ENCODE measurements at places on chromosomes 2 and 18. TPM values are rescaled to one million over a fixed set of nuclear protein-coding genes. Genes with fewer than 3 reads are reported as not detected.

DNA sequence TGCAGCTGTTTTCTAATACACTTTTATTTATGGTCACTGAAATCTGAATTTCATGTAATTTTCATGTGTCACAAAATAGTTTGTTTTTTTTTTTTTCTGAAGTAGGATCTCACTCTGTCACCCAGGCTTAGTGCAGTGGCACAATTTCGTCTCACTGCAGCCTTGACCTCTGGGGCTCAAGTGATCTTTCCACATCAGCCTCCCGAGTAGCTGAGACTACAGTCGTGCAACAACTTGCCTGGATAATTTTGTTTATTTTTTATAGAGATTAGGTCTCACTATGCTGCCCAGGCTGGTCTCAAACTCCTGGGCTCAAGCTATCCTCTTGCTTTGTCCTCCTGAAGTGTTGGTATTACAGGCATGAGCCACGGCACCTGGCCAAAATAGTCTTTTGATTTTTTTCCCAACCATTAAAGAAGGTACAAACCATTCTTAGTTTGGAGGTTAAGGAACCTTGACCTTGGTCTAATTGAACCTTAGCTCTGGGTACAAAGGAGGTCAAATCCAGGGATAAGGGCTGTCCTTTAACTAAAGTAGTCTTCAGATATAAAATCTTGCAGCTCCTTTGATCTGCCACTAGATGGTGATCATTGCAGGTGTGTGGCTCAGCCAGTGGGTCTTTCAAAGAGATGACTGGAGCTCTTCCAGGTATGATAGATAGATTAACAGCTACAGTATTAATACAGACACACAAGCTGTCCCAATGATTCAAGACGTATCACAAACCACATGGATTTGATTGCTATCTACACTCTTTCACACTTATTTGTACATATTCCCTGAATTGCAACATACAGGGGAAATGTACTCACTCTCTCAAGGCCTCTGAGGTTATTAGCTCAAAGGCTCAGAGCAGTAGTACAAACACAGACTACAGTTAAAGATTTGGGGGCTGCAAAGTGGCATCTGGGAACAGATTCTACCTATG lies 4.7 kb upstream of the KRCC1 start:
- H3K36me3 ChIP-seq = no peaks in the 10 kb centered on the region
- H3K27ac ChIP-seq = no peak overlapping the region
- H3K4me3 ChIP-seq = peak overlapping the region; percentile 47
- peaks cover 7% of the 10 kb centered on the region for H3K4me1 ChIP-seq
- no peaks in the 10 kb centered on the region for H3K27me3 ChIP-seq

DNA sequence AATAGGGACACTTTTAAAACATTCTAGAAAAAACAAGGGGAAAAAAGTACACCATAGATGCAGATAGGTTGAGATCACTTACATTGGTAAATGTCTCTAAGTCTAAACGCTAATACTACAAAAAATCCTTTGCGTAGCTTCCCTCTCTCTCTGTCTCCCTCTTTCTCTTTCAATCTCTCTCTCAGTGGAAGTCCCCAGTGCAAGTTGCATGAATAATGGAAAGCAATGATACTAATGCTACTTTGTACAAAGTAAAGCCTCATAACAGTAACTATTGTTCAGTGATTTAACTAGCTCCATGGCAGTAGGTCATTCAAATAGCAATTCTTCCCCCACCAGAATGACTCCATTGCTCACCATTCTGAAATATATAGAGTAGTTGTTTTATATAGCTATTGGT lies 12.8 kb downstream of the MEIS1 start:
- peak overlapping the region; percentile 60 for H3K4me3 ChIP-seq
- no peak for DNase-seq
- H3K27ac ChIP-seq = no peak overlapping the region
- H3K27me3 ChIP-seq = peaks cover 49% of the 10 kb centered on the region
- H3K4me1 ChIP-seq = peaks cover 50% of the 10 kb centered on the region

GRCh38 chr2:140178234-140178633 lies 1398.0 kb upstream of the NXPH2 start:
- DNase-seq = no peak
- no peaks in the 10 kb centered on the region for H3K27me3 ChIP-seq
- no peaks in the 10 kb centered on the region for H3K36me3 ChIP-seq

DNA sequence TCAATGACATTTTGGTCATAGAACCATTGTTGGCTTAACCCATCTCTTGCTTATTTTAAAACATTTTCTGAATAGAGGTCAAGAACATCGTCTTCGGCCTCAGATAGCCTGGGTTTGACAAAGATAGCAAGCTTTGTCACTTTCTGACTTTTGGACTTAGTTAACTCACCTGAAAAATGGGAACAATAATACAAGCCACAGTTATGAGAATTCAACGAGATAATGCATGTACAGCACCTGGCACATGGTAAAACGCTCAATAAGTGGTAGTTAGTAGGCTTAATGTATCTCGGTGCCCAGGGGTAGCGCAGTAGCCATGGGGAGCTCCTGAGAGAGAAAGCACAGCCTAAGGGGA lies 446 bp upstream of the COPS7B start:
- no peaks in the 10 kb centered on the region for H3K27me3 ChIP-seq
- H3K4me1 ChIP-seq = peaks cover 46% of the 10 kb centered on the region
- H3K4me3 ChIP-seq = peak overlapping the region; percentile 91
- DNase-seq = no peak
- H3K27ac ChIP-seq = peak overlapping the region; percentile 98

DNA sequence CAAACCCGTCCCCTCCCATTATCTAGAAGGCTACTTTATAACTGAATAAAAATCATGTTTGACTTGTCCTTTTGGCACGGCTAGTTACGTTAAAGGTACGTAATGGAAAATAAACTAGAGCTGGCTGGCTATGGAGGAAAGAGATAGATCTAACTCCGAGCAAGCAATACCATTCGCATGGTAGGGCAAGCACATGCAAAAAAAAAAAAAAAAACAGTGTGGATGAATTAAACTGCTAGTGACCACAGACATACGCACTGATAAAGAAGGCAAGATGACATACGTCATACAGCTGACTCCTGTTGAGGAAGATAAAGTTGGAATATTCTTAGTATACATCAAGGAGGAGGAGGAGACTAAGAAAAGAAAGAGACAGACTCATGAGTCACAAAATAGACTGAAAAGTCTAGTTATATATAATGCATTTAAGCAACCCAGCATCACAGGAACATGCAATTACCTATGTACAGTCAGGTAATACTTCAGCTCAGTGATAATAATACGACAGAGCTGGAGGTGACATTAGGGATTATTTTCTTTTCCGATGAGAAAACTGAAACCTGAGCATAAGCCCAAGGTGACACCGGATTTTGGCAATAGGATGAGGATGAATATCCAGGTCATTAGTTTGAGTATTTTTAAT lies 37.9 kb upstream of the NARS1 start:
- peaks cover 2% of the 10 kb centered on the region for H3K4me1 ChIP-seq
- no peak overlapping the region for H3K27ac ChIP-seq
- H3K36me3 ChIP-seq = peaks cover 11% of the 10 kb centered on the region
- H3K4me3 ChIP-seq = no peak overlapping the region

GRCh38 chr18:57727952-57728807 lies 74.9 kb downstream of the ATP8B1 start:
- peak overlapping the region; percentile 64 for H3K27ac ChIP-seq
- peaks cover 9% of the 10 kb centered on the region for H3K36me3 ChIP-seq
- DNase-seq = no peak
- H3K27me3 ChIP-seq = no peaks in the 10 kb centered on the region
- H3K4me3 ChIP-seq = no peak overlapping the region
- H3K4me1 ChIP-seq = peaks cover 9% of the 10 kb centered on the region

GRCh38 chr18:10120622-10121021 lies 206.8 kb downstream of the VAPA start:
- no peaks in the 10 kb centered on the region for H3K36me3 ChIP-seq
- no peak overlapping the region for H3K4me3 ChIP-seq
- peaks cover 21% of the 10 kb centered on the region for H3K4me1 ChIP-seq
- H3K27ac ChIP-seq = no peak overlapping the region
- DNase-seq = no peak

DNA sequence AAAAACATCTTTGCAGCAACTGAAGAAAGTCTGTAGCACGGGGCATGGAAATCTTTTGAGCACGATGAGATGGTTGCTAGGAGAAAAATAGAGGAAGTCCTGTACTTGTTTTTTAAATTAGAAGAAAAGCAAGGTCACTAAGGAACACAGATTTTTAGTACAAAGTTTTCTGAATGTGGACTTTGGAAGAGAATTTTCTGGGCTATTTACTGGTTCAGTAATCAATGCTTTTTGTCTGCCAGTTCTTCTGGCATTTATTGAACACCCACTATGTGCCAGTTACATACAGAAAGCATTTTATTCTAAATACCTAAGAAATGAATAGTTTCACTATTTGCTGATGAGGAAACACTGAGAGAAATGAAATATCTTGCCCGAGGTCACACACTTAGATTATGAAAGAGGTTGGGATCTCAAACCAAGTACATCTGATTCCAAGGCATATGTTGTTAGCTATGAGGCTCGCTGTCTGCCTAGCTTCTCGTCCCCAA lies 15.6 kb upstream of the MAP3K20 start:
- no peak overlapping the region for H3K27ac ChIP-seq
- no peak for DNase-seq
- H3K4me1 ChIP-seq = no peaks in the 10 kb centered on the region
- no peaks in the 10 kb centered on the region for H3K36me3 ChIP-seq
- H3K4me3 ChIP-seq = no peak overlapping the region
- H3K27me3 ChIP-seq = no peaks in the 10 kb centered on the region

DNA sequence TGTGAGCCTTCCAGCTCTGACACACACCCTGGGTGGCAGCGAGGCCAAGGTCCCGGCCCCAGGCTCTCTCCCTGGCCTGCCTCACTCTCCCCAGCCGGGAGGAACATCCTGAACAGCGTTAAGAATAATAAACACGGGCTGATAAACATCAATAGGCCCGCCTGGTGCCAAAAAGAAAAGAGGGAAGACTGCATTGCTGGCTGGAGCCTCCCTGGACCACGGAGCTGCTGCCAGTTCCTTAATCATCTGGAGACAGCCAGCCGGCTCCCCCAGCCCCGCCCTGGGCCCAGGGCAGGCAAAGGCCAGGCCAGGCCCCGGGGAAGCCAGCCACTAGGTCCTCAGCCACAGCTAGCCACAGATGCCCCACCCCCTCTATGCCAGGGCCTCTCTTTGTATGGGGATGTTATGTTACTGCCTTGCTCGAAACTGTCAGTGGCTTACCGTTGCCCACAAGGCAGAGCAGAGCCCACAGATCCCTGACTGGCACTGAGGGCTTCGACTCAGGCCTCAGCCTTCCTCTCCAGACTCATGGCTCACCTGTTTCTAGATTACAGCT lies 293.7 kb downstream of the DYSF start:
- peaks cover 32% of the 10 kb centered on the region for H3K4me1 ChIP-seq
- H3K27me3 ChIP-seq = no peaks in the 10 kb centered on the region
- no peak for DNase-seq
- no peaks in the 10 kb centered on the region for H3K36me3 ChIP-seq
- no peak overlapping the region for H3K27ac ChIP-seq

- H3K27me3 ChIP-seq = no peaks in the 10 kb centered on the region
- peaks cover 18% of the 10 kb centered on the region for H3K4me1 ChIP-seq
- H3K36me3 ChIP-seq = no peaks in the 10 kb centered on the region
Observed at GRCh38 chr2:17309741-17310339, 208.4 kb downstream of the RAD51AP2 start.

GRCh38 chr18:56702946-56703345 lies 51.8 kb downstream of the WDR7 start:
- DNase-seq = peak; percentile 40
- no peaks in the 10 kb centered on the region for H3K4me1 ChIP-seq
- no peak overlapping the region for H3K4me3 ChIP-seq
- no peaks in the 10 kb centered on the region for H3K36me3 ChIP-seq

- no peak overlapping the region for H3K4me3 ChIP-seq
- peaks cover 61% of the 10 kb centered on the region for H3K4me1 ChIP-seq
- H3K36me3 ChIP-seq = no peaks in the 10 kb centered on the region
- no peaks in the 10 kb centered on the region for H3K27me3 ChIP-seq
Observed at GRCh38 chr2:163351143-163351542, 384.7 kb downstream of the FIGN start.

GRCh38 chr18:25349926-25350487 lies 2.0 kb downstream of the ZNF521 start:
- H3K4me1 ChIP-seq = peaks cover 48% of the 10 kb centered on the region
- H3K4me3 ChIP-seq = peak overlapping the region; percentile 99
- peak; percentile 50 for DNase-seq
- H3K27me3 ChIP-seq = peaks cover 30% of the 10 kb centered on the region

DNA sequence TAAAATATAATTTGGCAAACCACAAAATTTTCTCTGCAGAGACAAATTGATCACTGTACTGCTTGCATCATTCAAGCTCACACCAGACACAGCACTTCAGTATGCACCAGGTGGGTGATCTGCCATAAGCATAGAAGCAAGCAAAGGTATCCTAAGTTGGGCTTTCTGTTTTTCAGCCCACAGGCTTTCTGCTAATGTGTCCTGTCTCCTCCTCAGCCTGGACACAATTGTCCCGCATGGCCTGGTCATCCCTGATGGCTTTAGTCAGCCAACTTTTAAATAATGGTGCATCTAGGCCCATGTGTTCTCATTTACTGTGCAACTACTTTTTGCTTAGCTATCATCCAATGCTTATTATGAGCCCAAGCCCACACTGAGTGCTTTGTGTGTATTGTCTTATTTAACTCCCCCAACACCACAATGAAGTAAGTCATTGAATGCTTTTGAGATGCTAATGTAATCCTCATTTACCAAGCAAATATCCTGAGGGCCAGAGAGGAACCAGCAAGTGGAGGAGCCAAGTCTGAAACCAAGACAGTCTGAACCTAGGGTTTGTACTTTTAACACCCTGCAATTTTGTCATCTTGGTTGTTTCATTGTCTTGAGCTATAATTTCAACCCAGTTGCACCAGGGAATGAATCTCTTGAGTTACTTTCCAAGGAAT lies 111.2 kb upstream of the SETBP1 start:
- DNase-seq = no peak
- H3K4me3 ChIP-seq = no peak overlapping the region
- H3K27ac ChIP-seq = no peak overlapping the region
- H3K36me3 ChIP-seq = no peaks in the 10 kb centered on the region
- peaks cover 6% of the 10 kb centered on the region for H3K4me1 ChIP-seq

- no peaks in the 10 kb centered on the region for H3K27me3 ChIP-seq
- H3K4me3 ChIP-seq = no peak overlapping the region
- DNase-seq = no peak
- H3K4me1 ChIP-seq = no peaks in the 10 kb centered on the region
- no peak overlapping the region for H3K27ac ChIP-seq
- no peaks in the 10 kb centered on the region for H3K36me3 ChIP-seq
Observed at GRCh38 chr2:178143481-178143880, 31.2 kb downstream of the RBM45 start.

Gene POTEJ
- not detected for total RNA-seq

Gene DGUOK
- total RNA-seq = 100 TPM

Gene G6PC2
- not detected for total RNA-seq

Gene CTAGE1
- not detected for total RNA-seq

Gene LGALSL
- 29.1 TPM for total RNA-seq

Gene NOL4
- 0.63 TPM for total RNA-seq

Gene ZNF892
- total RNA-seq = 20.2 TPM

Gene HES6
- total RNA-seq = 152 TPM

Gene CAPN14
- total RNA-seq = 0.47 TPM

All from neural crest cell (in vitro differentiated cells).